Umbilical cord (tissue), 2 donors: ENCODE measurements at places on chromosomes 6 and 20. TPM values are rescaled to one million over a fixed set of nuclear protein-coding genes. Genes with fewer than 3 reads are reported as not detected.

DNA sequence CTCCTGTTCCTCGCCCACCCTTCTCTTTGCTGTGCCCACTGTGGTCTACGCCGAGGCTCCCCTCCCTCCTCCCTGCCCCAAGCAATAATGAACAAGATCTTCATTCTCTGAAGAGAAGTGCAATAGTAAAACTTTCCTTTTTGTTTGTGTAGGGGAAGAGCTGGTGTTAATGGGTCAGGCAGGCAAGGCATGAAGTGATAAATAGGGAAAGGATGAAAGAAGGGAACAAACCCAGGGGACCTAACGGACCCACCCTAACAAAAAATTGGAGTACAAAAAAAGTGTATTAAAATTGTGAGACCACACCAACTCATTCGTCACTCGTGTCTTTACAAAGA lies 66.9 kb downstream of the ZBTB2 start:
- no peak for DNase-seq

DNA sequence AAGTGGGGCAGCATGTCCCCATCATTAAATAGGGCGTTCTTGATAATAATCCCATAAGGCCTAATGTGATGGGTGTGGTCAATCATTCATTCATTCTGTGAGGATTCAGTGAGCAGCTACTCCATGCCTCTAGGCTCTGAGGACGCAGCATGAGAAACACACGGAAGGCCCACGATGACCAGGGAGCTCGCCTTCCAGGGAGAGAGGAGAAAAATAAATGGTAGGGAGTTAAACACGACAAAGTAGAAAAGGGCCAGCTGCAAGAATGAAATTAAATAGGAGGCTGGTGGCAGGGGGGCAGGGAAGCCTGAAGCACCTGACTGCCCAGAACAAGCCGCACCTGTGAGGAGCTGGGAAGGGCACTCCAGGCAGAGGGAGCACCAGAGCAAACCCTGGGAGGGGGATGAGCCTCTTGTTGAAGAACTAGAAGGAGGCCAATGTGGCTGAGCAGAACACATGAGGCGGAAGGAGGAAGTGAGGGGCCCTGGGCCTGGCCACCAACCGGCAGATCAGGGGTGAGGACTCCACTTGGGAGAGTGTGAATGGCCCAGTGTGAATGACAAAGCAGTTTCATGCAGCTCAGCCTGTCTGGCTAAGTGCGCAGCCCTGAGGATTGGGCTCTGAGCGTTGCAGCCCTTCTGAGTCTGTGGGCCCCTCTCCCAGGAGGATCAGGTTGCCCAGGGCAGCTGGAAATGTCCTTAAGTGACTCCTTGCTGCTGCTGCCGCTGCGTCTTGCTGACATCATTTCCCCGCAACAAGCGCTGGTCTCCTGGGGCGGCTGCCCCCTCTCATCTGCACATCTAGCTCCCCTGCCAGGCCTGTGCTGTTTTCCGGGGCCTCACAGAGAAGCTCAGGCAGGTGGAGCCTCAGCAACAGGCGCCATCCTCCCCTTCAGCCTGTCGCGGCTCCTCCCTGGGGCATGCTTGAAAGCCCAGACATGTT lies 99.9 kb downstream of the CDH26 start:
- peak; percentile 47 for DNase-seq

- DNase-seq, result no peak
These were observed 8.2 kb downstream of the CYB5R4 start for GRCh38 chr6:83867527-83868161.

The TDRD6 gene
- total RNA-seq, result 6.7 TPM

The CTAGE9 gene
- total RNA-seq, result 6.3 TPM

DNA sequence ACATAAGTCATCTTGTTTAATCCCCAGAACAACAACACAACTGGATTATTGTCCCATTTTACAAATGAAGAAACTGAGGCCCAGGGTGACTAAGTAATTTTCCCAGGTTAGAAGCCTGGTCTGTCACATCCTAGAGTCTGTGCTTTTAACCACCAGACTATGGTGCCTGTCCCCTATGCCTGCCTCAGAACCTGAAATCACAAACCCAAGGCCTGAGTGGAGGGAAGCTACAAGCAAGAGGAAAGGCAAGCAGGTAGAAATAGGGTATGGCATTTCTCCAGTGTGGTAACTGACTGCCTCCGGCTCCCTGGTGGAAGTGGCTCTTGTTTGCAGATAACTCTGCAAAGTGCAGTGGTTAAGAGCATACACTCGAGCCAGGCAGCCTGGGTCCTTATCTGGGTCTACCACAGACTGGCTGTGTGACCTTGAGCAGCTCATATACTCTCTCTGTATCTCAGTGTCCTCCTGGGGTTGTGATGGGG lies 2.5 kb downstream of the TMEM63B start:
- DNase-seq, result no peak

- DNase-seq, result no peak
These were observed 319.6 kb downstream of the FARS2 start for GRCh38 chr6:5580736-5581581.

The MLIP gene
- total RNA-seq, result 2.9 TPM

- no peak for DNase-seq
These were observed 44.2 kb downstream of the KCNK5 start for GRCh38 chr6:39184906-39185580.

The LAMP5 gene
- not detected for total RNA-seq

DNA sequence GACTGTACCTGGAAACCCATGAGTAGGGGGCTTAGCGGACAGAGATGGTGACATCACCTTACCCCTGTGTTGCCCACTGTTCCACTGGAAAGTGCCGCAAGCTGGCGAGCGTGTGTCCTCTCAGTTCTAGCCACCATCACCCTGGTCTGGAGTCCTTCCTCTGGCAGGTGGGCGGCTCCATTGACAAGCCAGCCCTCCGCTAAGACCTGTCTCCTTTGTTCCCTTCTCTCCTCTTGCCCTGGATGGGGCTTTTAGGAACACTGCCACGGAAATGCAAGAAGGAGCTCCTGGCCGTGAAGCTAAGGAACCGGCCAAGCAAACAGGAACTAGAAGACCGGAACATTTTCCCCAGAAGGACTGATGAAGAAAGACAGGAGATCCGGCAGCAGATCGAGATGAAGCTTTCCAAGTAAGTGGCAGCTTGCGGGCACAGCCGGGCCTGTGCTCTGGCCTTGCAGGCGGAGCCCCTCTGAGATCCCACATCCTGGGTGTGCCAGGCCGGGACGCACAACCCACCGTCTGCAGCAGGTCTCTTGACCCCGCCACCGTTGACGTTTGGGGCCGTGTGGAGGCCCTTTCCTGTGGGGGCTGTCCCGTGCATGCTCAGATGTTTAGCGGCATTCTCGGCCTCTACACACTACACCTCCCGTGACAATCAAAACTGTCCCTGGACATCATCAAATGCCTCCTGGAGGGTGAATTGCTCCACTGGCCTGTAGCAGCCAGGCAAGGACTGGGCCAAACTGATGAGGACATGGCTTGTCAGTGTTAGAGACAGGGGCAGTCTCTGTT lies 127.5 kb downstream of the SYCP2 start:
- DNase-seq, result no peak

- no peak for DNase-seq
These were observed 793 bp upstream of the HDAC2 start for GRCh38 chr6:113971741-113972140.

DNA sequence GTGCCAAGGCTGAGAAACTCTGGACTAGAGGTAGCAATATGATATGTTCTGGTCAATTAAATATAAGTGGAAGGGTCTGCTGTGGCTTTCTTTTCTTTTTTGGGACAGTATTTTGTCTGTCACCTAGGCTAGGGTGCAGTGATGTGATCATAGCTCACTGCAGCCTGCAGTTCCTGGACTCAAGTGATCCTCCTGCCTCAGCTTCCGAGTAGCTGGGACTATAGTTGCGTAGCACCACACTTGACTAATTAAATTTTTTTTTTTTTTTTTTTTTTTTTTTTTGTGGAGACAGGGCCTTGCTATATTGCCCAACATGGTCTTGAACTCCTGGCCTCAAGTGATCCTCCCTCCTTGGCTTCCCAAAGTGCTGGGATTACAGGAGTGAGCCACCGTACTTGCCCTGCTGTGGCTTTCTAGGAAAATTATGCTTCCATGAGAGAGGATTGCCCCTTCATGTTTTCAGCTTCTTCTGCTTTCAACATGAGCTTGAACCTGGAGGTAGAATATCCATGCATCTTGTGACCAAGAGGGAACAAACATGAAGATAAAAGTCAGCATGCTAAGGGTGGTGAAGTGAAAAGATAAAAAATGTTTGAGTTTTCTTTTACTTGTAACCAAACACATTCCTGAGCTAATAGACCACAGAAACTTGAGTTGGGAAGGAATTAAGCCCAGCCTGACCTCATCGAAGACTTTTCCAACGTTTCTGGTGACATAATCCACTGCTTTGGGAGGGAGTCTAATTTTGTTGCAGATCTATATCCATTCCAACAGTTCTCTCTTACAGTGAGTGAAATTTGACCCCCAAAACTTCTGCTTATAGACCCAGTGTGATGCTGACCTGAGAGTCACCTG lies 75.1 kb downstream of the CARMIL1 start:
- DNase-seq, result peak; percentile 50

- no peak for DNase-seq
These were observed 1.4 kb upstream of the PTPRT start for GRCh38 chr20:43191143-43191542.

GRCh38 chr6:128412680-128413079 lies 107.7 kb downstream of the PTPRK start:
- DNase-seq, result no peak

DNA sequence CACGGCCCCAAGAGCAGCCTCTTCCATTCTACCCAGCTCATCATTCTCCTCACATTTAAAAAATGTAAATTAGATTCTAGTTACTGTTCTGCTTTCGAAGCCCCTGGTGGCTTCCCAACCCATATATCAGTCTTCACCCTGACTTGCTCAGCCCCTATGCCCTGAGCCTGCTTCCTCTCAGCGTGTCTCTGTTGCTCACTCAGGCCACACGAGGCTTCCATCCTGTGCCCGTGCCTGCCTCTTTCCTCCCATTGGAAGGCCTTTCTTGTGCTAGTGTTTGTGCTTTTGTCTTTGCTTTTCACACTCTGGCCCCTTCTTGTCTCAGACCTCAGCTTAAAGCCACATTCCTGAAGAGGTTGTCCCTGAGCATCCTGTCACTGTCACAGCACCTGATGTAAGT lies 78.1 kb downstream of the AFDN start:
- no peak for DNase-seq

DNA sequence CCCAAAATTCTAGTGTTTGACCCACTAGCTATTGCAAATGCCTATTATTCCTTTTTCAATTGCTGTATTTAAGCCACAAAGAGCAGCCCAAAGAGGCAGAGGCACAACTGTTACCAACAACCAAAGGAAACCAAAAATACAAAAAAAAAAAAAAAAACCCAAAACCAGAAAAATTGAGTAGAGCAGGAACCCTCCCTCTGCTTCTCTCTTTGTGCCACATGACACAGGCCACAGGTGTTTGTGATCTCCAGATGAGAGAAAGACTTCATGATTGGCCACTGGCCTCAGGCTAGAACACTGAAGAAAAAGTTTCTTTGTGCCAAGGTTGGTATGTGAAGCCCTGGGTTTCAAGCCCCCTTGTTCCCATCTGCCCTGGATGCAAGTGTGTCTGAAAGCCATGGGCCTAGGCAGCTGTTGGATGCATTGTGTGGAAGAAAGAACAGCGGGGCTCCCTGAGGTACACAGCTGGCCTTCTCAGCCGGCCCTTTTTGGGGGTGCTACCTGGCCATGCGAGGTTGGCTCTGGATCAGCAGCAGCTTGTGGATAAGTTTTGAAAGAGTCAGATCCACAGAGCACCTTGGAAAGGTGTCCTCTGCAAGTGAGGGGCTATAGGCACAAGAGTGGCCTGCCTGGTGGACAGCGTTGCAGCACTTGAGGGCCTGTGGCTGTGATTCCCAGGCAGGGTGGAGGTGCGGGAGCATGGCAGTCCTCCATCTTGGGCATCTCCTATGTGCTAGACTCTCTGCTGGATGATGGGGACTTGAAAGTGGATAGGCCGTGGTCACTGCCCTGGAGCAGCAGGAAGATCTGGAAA lies 204.5 kb downstream of the ZDHHC14 start:
- no peak for DNase-seq

GRCh38 chr20:62359491-62360121 lies 7.5 kb downstream of the LAMA5 start:
- DNase-seq, result peak; percentile 20
